GF-D8 (cell line): ENCODE measurements at places on chromosomes 5 and 9.

DNA sequence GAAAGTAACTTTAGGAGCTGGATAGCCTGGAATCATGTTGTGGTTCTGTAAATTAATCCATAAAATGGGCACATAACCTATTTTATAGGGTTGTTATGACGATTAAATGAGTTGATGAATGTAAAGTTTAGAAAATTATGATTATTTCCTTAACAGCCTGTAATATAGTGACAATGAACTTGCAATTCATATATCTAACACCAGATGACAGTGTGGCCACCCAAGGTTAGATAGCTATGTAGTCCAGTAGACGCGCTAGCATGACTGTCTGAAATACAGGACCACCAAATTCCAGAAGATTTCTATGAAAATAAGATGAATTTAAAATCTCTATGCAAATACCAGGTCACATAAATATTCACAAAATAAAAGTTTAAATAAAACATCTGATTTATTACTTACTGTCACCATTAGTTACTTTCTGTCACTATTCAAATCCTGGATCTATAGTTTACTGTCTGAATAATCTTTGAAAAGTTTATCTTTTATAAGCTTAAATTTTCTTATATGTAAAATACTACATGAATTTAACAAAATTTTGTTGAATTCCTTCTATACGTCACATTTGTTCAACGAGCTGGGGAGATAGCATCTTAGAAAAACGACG, 26.1 kb upstream of the MACIR start:
- peak; percentile 13 for DNase-seq

DNA sequence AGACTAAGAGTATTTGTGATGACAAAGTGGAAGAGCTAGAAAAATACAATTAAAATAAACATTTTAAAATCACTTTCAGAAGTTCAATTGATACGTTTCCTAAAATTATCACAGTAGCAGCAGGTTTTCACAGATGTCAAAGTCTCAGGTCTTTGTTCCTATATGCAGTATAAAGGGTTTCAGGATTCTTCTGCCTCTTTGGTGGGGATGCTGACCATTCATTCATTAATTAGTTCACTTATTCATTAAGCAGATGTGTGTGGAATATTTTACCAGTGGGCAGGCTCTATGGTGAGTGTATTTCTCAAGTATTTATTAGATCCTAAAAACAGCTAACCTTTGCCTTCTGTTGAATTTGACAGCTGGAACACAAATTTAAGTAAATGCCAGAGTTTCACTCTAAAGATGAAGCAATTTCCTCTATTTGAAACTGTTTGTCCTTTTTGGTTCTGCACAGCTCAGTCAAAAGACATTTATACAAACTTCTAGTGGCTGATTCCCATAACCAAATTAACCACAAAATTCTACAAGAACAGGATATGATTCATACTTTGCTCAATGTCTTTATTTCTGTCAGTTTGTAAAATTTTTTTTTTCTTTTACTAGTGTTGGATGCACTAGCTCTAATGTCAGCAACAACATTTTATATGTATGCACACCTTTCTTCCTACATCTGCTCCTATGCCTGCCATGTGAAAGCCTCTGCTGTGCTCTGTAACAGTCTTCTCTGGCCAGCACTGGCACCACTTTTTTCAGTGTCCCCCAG, 75.9 kb upstream of the PRR16 start:
- DNase-seq: peak; percentile 11

GRCh38 chr9:73153793-73154227, 2.1 kb downstream of the ANXA1 start:
- peak; percentile 25 for DNase-seq

DNA sequence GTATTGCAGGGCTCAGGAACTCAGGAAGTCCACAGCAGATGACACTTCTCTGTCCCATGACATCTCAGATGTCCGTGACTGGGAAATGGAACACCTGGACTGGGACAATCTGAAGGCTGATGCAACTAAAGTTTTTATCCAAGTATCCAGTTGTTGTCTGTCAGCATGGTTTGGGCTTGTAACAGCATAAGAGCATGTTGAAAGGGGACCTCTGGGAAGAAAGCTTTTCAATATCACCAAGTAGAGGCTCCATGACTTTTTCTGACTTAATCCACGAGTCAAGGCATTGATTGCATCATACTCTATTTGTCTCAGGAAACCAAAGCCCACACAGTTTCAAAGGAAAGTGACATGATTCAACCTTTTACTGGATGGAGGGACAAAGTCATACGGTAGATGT, 807.7 kb downstream of the MTRR start:
- no peak for DNase-seq

DNA sequence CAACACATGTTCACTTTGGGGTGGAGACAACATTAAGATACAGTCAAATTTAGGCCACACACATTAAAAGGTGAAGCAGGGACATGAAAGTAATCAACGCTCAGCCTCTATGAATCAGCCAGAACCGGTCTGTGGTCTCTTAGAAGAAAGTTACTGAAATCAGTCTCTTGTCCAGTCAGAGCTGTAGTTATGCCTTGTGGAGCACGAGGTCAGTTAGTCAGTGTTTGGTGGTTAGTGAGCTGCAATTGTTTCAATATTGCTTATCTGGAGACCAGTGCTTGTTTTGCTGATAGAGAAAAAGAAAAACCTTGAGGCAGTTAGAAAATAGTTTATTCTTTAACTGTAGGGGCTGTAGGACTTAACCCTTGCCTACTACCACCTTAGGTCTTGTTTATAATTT, 157.8 kb upstream of the RASEF start:
- no peak for DNase-seq

- no peak for DNase-seq
Observed at GRCh38 chr5:103674251-103674650, 111.7 kb upstream of the NUDT12 start.

DNA sequence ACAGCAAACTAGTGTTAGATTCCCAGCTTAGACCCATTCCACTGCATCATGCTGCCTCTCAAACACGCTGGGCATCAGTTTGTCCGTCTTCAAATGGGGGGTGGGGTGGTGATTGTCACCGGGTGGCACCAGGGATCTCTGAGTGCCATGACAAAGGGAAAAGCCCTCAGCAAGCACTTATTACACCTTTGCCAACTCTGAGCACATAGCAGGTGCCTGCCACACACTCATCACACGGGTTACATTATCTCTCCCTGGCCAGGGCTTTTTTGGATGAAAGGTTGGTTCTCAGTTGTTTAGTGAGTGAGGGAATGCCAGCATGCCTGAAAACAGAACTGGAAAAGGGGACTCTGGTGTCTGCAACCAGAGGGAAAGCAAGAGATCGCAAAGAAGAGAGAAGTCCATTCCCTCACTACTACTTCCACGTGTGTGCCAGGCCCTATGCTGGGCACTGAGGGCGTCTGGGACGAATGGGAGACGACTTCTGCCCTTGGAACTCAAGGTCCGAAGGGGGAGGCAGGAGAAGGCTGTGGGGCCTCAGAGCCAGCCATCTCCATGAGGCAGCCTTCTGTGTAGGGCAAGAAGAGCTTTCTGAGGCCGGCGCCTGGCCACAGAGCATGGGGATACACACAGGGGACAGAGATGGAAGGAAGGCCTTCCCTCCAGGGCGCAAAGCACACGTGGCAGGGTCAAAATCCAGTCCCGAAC, 48.9 kb downstream of the PAX5 start:
- no peak for DNase-seq

GRCh38 chr5:36395260-36395659, 93.6 kb upstream of the RANBP3L start:
- no peak for DNase-seq

GRCh38 chr5:7676455-7676854, 174.5 kb downstream of the CFAP90 start:
- no peak for DNase-seq

DNA sequence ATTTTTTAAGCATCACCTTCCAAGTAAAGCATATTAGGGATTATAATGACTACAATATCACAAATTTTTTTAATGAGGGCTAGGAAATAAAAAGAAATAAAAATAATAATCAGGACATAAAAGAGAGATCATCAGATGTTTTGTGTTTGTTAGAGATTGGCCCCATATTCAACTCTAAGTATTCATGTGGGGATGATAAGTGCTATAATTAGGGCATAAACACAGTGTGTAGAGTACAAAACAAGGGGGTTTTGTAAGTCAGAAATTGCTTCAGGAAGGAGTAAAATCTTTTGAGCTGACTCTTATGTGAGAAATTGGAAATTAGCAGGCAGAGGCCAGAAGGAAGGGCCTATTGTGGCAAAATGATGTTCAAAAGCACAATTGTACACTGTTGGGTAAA, 127.3 kb downstream of the STARD4 start:
- no peak for DNase-seq

- DNase-seq: no peak
Observed at GRCh38 chr5:172421-172820, 18.9 kb upstream of the LRRC14B start.

DNA sequence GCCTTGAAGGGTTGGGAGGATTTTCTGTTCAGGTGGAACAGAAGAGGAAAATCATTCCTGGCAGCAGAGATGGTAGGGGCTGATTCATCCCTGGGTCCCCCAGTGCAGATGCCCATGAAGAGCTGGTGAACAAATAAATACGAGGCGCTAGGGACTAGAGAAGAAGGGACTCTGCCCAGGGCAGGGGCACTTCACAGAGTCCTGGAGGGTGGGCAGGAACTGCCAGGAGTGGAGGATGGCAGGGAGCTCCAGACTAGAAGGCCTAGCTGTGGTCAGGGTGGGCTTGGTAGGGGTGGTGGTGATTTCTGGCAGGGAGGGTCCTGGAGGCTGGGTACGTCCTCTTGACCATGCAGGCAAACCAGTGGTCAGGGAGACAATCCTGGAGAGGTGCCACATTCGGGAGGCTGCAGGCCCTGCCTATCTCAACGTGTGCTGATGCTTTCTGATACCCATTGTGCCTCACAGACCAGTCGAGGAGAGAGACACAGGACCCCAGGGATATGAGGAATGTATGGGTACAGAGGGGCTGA, 69.9 kb downstream of the CRB2 start:
- no peak for DNase-seq

DNA sequence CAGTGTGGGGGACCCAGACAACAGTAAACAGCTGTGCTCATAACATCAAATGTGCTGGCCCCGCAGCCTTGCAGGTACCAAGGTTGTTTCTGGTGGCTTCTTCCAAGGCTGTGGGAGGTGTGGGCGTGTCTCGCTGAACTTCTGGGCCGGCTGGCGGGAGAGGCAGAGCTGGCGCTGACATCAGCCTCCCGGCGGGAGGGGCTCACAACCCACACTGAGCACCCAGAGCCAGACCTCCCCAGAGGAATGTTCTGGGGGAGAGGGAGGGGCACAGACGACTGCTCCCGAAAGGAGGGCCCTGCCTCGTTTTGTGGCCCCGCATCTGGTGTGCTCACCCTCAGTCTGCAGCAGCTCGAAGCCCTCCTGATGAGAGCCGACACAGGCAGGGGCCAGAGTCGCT, 6.9 kb upstream of the SLC12A7 start:
- DNase-seq: no peak

GRCh38 chr5:17077440-17078233, 139.8 kb upstream of the BASP1 start:
- DNase-seq: no peak

- DNase-seq: no peak
Observed at GRCh38 chr5:109769597-109770291, 80.0 kb downstream of the MAN2A1 start.

GRCh38 chr5:31630931-31631330, 8.0 kb upstream of the PDZD2 start:
- DNase-seq: no peak

- DNase-seq: no peak
Observed at GRCh38 chr5:97162045-97162444, 19.6 kb upstream of the LIX1 start.

- DNase-seq: no peak
Observed at GRCh38 chr9:130382636-130383349, 62.0 kb upstream of the ASS1 start.

DNA sequence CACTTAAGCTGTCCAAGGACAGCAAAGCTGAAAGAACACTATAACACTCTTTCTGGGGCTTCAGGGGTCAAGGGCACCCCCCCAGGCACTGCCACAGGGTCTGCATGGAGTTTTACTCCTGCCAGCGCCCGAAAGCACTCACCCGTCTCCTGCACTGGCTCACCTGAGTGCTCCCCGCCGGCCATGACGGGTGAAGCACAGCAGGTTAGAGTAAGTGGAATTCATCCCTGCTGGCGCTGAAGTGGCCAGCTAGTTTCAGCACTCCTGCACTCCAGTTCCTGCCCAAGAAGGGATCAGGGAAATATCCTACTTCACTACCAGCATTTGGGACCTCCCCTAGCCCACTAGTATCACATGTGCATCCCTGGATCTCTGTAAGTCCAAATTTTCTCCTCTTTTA, 516.0 kb downstream of the ZNF608 start:
- no peak for DNase-seq

GRCh38 chr9:108213511-108213910, 642.3 kb downstream of the ACTL7B start:
- DNase-seq: no peak

- DNase-seq: no peak
Observed at GRCh38 chr5:73155271-73156222, 17.4 kb upstream of the TMEM174 start.

DNA sequence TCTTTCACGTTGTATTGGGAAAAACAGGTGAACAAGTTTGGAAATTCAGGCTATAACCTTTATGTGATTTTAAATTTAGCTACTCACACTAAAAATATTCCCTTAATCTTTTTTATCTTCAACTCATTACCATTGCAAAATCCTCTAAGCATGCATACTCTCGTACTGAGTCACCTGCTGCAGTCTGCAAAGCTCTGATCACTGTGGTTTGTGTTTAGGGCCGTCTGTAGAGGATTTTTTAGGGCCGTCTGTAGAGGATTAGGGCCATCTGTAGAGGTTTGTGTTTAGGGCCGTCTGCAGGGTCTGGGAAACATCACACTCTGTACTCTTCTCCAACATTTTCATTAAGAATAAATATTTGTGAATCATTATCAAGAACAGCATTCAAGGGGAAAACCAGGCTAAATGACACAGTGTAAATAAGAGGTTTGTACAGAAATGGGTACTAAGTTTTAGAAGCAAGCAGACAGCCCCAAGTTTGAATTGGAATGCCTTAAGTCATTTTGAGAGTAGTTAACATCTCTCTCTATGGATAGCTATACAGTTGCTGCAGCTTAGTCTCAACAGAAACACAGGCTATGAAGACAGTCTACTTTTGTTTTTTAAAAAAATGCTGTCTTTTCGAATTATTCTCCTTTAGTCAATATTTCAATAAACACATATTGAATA, 155.0 kb upstream of the TSLP start:
- no peak for DNase-seq

DNA sequence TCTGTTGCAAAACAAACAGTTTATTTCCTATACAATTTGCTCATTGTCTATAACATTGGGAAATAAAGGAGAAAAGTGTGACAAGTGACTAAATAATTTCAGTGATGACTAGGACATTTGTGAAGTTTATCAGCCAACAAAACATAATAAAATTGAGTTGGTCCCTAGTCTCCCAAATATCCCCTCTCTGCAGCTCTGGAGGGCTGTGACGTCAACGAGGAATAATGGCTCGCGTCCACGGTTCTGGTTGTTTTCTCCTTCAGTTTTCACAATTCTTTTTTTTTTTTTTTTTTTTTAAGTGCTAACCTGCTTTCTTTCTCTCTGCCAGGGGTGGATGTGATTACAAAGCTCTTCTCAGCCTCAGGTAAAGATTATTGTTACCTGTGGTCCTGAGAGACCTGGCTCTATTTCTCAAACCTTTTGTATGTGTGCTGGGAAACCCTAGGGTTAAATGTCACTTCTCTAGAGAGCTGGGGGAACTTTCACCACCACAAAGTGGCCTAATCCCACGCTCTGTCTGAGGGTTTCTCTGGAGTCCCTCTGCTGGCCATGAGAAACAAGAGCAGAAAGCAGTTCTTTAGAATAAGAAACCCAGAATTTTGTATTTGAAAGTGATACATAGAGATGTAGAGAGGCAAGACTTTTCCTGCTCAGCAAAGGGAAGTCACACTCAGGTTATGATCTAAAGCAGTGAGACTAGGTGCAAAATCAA, 36.2 kb upstream of the ANKRD55 start:
- no peak for DNase-seq
